ENCODE measurements at places on chromosomes 16 and 17. TPM values are rescaled to one million over a fixed set of nuclear protein-coding genes. Genes with fewer than 3 reads are reported as not detected.

- DNase-seq: no peak
Measured at GRCh38 chr16:70597135-70597835, 49.1 kb upstream of the IL34 start.

GRCh38 chr17:1123921-1124715, 55.7 kb downstream of the ABR start:
- no peak for DNase-seq

DNA sequence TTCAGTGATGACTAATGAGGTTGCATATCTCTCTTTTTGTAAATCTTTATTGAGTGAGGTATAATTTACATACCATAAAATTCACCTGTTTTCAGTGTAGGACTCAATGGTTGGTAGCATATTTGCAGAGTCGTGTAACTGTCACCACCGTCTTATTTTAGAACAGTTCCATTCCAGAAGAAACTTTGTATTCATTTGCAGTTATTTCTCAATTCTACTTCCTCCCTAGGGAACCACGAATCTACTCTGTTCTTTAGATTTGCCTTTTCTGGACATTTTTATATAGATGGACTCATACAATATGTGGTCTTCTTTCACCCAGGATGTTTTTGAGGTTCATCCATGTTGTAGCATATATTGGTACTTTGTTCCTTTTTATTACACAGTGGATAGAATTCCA, 3.7 kb downstream of the FTO start:
- no peak for DNase-seq

GRCh38 chr16:53428681-53429080, 5.6 kb upstream of the RBL2 start:
- no peak for DNase-seq

DNA sequence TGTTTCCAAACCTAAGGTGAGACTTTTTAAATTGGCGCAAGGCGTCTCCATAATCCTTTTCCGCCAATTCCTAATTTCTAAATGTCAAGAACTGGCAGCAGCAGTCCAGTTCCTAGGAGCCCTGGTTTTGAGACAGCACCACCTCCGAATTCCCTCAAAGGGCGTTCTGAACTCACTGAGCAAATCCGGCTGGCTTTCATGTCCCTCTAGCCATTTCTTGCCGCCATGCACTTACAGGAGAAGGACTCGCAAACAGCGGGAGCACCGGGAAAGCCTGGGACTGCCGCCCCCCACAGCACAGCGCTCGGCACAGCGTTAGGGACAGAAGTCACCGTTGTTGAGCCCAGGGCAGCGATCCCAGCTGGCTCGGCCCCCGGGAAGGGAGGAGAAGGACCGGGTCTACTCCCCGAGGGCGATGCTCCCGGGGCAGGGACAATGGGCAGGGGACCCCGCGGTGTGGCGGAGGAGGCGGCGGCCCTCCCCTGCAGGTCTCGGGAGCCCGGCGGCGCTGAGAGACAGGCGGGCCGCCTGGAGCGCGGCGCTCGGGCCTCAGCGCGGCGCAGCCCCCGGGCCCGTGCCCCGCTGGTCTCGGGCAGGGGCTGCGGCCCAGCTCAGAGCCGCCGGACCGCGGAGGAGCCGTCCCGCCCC, 545 bp downstream of the ARHGAP17 start:
- peak; percentile 90 for DNase-seq

DNA sequence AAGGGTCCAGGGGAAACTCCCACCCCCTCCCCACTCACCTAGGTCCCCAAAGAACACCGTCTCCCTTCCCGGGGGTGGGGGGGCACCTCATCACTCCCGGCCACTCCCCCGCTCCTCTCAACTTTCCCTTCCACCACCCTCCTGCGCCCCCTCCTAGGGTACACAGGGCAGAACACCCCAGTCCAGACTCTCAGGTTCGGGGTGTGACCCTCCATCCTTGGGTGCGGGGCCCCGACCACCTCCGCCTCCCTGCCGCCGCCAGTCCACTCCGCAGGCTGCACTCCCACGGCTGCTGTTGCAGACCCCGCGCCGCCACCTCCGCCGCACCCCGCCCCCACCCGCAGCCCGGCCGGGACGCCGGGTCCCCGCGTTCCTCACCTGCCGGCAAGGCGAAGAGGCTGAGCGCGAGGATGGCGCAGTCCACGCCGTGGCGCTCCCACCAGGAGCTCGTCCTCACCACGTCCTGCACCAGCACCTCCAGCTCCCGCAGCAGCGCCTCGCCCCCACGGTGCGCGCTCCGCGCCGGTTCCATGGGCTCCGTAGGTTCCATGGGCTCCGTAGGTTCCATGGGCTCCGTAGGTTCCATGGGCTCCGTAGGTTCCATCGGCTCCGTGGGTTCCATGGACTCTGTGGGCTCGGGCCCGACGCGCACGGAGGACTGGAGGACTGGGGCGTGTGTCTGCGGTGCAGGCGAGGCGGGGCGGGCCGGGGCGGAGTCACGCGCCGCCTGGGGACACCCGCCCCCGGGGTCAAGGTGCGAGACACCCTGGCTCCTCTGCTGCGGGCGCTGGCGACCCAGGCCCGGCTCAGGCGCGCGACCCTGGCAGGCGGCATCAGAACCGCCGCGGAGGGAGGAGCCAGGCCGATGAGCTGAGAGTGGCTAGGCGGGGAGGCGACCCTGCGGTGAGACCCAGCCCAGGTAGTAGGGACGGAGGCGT, at the start of gene FADS6:
Gene FADS6, minus strand, starts transcription at position 660 of the 938 bp plus-strand sequence. Its CDS starts 38 bp downstream, at position 622.
- DNase-seq: no peak

- DNase-seq: peak; percentile 31
Measured at GRCh38 chr16:53745086-53745485, 41.1 kb downstream of the FTO start.

- peak; percentile 37 for DNase-seq
Measured at GRCh38 chr16:73304008-73304774, 256.3 kb upstream of the ZFHX3 start.

DNA sequence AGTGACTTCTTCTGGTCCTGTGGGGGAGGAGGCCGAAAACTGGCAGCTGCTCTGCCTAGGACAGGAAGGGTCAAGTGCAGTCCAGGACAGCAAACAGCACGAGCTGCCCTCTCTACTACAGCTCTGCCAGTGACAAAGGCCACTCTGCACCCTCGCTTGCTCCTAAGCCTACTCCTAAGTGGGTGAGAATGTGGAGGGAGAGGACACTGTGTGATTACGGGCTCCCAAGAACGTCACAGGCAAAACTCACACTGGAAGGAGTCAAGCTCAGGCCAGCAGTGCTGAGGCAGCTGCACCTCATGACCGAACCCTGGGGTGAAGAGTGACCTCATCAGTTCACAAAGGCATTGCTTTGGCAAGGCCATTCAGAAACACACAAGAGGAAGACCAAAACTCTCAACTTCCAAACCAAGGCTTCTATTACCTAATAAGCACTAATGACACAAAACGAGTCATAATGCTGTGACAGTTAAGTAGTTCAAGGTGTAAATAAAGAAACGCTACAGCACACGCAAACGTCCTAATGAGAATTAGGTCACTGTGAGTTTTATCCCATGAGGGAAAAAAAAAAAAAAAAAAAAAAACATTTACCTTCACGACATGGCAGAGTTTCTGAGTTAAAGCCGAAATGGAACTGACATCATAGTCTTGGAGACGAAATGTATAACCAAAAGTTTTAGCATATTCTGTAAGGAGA, 35.1 kb downstream of the MARF1 start:
- DNase-seq: no peak

- no peak for DNase-seq
Measured at GRCh38 chr16:85078952-85079351, 33.3 kb downstream of the CIBAR2 start.

DNA sequence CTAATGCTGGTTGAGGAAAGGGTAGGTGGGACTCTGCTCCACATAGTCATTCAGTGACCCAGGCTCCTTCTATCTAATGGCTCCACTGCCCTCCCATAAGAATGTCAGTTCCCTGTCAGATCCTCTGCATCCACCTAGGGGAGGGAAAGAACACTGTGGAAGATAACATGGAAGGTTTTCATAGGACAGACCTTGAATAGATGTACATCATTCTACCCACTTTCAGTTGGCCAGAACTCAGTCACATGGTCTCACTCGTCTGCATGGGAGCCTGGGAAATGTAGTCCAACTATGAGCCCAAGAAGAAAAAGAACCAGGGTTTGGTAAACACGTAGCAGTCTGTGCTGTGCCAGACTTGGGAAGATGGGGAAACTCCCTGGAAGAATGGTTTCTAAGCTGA, 27.1 kb upstream of the SCNN1B start:
- DNase-seq: no peak

- no peak for DNase-seq
Measured at GRCh38 chr17:63480192-63480784, 3.4 kb downstream of the ACE start.

DNA sequence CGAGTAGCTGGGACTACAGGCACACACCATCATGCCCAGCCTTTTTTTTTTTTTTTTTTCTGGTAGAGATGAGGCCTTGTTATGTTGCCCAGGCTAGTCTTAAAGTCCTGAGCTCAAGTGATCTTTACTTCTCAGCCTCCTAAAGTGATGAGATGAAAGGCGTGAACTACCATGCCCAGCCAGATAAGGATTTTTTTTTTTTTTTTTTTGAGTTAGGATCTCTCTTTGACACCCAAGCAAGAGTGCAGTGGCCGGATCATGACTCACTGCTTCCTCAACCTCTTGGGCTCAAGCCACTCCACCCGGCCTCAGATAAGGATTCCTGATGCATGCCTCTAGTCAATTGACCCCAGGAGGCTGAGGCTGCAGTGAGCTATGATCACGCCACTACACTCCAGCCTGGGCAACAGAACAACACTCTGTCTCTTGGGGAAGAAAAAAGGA, 11.2 kb upstream of the PLEKHG4 start:
- DNase-seq: no peak

DNA sequence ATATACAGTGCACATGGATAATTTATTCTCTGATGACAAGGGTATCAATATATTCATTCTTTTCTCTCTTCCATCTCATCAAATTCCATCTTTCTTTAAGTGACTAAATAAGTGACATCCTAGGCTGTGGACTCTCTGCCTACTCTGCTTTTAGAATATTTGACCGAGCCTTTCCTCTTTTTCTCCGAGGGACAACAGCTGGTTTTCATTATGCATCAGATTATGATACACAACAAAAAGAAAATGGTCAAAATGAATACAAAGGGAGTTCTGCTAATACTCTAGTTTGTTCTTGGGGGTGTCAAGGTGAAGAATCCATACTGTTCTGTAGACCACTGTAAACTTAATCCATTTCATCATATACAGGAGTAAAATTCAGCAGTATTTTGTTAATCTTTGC, 942.6 kb downstream of the KCNJ2 start:
- no peak for DNase-seq

- DNase-seq: no peak
Measured at GRCh38 chr16:84367750-84368307, 509 bp upstream of the ATP2C2 start.

DNA sequence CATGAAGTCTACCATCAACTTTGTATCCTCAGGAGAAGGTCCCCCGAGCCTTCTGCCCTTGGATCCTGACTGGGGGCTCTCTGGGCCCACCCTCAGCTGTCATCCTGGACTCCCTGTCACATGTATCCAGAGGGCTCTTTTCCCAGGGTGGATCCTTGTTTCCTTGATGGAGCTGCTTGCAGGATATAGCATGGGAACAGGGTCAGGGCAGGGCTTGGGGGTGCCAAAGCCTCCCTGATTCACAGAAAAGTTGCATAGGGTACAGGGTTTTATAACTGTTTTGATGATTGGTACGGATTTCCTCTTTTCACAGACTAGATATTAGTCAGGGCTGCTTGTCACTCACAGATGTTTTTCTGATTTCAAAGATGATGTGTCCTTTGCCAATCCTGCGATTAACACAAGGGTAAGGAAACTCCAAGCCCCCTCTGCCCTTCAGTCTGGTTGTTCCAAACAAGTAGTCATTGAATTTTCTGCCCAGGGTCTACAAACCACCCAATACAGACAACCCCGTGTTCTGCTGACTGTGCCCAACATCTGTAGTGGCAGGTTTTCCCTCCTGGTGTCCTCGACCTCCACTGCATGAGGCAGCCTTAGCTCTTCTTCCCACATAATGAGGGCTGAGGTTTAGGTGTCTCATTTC, 20.6 kb upstream of the SLC35G3 start:
- no peak for DNase-seq

DNA sequence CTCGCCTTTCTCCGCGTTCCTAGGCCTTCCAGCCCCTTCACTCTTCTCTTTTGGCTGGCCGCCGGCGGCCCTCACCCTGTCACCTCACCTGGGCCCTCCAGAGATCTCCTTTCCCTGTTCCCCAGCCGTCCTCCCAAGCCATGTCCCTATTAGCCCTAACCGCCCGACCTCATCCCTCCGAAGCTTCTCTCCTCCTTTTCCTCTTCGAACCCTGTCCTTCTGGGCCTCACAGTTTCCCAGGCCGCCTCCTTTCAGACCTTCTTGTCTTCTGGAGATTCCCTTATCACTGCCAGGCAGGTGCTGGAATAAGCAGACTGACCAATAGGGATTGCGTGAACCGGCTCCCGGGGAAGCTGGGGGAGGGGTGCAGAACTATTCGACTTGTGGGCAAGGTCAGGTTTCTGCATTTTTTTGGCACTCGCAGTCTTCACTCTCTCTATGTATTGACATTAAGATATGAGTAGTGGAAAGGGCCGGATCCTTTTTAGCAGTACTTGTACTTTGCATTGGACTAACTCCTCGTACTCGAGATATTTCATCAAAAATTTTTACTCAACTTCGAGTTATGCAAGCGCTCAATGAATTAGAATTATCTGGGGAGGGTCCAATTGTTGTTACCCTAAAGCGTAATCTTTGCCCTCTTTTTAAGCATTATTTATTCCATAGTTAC, 690 bp downstream of the RHOT1 start:
- peak; percentile 41 for DNase-seq

DNA sequence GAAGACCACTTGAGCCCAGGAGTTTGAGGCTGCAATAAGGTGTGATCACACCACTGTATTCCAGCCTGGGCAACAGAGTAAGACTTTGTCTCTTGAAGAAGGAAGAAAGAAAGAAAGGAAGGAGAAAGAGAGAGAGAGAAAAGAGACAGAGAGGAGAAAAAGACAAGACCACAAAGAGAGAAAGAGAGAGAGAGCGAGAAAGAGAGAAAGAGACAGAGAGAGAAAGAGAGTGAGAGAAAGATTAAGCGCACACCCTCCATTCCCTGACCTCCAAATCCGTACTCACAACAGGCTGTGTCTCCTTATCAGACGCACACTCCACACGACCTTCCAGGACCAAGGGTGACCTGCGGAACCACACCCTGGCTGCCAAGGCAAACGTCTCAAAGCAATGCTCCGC, 19.6 kb downstream of the KLHDC4 start:
- DNase-seq: no peak

The LRRC46 gene
- not detected for total RNA-seq

The MPV17L gene
- 1.9 TPM for total RNA-seq

The KRTAP2-1 gene
- not detected for total RNA-seq

The ADGRG3 gene
- 1.1 TPM for total RNA-seq

The TM4SF5 gene
- not detected for total RNA-seq

The PIGL gene
- total RNA-seq: 93.4 TPM

The KRT15 gene
- total RNA-seq: 802 TPM

The MYO15A gene
- 0.47 TPM for total RNA-seq
